ENCODE measurements at places on chromosomes 5 and 9.

DNA sequence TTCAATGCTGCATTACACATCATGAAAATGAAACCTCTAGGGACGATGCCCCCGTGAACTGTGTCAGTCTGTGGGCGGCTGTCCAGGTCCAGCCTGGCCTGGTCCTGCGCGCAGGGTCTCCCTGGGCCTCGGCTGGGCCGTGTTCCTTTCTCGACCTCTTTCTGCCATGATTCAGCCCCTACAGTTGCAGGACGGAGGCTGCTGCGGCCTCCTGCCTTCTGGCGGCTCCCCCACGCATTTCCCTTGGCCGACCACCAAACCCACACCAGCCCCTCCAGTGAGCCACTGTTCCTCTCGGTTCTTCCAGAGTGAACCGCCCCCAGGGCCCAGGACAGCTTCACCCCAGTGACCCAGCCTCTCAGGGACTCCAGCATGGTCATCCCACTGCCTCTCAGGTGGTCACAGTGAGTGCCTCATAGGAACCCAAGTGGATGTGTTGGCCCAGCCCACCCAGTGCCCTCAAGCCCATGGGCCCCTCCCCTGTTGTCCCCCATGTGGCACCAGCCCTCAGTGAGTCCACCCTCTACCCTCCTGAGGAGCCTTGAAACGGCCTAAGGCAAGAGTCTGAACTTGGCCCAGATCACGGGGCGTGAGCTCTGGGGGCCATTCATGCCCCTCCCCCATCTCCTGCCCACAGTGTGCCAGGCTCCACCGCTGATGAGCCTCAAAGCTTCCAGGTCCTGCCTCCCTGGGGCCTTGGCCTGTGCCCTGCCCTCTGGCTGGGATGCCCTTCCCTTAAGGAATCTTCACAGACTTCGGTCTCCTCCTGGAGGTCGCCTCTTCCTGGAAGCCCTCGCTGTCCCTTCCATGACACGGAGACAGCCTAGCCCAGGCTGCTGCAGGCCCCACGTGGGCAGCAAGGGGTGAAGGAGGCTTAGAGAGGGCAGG lies 10.0 kb upstream of the CLIC3 start:
- no peak for DNase-seq

DNA sequence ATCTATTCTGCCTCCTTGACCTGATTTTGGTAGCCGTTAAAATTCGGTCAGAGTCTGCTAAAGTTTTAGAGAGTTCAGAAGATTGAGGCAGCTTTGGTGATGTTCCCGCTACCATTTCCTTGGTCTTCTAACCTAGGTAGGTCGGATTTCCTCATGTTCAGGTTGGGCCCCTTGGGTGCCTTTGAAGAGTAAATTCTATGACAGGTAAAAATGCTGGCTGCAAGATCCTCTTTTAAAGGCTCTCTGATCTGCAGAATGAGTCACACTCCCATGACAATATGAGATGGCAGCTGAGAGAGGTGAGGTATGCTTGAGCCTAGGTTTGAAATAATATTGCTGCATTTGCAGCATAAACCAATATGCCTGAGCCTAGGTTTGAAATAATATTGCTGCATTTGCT lies 198.9 kb downstream of the TSSK1B start:
- no peak for DNase-seq

DNA sequence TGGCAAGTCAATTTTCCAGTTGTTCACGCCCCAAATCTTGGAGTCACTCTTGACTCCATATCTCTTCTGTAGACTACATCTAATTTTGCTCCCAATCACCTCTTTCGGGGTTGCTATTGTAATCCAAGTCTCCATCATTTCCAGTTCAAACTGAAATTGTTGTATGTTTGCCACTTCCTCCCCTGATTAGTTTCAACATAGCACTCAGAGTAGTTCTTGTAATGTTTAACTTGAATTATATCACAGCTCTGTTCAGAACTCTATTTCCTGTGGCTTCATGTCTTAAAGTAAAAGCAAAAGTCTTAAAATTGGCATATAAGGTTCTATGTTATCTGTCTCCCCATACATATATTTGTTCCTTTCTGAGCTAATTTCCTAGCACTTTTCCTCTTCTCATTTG lies 348.5 kb upstream of the RIOK2 start:
- DNase-seq = no peak

- DNase-seq = no peak
Observed at GRCh38 chr9:112043423-112043822, 131.7 kb downstream of the SUSD1 start.

DNA sequence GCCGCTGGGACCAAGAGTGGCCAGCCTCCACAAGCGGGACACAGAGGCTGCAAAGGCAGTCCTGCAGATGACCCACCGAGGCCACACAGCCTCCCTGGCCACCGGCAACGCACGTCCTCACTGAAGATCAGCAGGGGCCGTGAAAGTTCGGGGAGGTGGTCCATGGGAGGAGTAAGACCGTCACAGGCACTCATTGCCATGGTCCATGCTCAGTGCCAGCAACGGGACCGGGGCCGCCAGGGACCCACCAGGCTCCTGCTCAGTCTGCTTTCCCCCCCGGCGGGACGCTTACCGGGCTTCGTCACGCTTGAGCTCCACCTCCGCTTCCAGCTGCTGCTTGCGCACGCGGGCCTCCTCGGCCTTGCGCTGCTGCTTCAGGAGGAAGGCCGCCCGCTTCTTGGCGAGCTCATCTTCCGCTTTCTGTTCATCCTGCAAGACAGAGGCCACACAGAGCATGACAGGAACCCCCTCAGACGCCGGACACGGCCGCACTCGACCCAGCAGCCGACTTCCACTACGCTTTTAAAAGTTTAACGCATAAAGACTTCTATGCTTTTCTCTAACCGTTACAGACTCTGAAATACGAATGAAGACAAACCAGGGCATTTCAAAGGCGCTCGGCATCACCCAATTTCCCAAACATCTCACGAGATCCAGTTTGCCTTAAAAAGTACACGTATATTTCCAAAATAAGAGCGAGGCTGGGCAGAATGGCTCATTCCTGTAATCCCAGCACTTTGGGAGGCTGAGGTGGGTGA lies 88.4 kb downstream of the CAMSAP1 start:
- no peak for DNase-seq

GRCh38 chr5:173301695-173302545 lies 26.3 kb downstream of the STC2 start:
- no peak for DNase-seq

- no peak for DNase-seq
Observed at GRCh38 chr9:87324613-87325194, 173.0 kb upstream of the DAPK1 start.

DNA sequence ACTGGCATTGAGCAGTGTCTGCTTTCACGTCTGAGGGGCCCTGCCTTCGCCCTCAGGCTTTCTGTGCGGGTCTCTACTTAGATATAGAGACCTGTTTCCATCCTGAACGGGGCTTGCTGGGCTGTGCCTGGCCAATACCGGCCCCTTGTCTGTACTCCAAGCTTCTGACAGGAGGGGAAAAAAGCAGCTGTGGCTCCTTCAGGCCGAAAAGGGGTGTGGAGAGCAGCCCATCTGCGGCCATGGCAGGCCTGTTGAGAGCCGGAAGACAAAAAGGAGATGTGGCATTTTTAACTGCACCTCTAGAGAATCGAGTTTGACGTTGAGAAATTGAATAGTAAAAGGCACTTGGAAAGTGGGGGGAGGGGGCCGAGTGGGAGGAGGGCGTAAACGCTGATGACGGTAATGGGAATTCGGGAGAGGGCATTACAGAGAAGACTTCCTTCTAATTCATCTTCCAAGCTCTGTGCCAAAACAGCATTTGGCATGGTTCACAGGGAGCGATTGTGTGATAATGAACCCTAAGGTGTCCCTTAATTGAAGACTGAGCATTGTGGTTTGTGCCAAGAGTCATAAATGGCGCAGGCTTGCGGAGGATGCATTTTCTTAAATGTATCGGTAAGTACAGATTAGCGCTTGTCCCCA lies 25.1 kb upstream of the PRDM12 start:
- DNase-seq = no peak

- no peak for DNase-seq
Observed at GRCh38 chr5:177142098-177142611, 8.6 kb downstream of the NSD1 start.

GRCh38 chr9:93303258-93303771 lies 119.4 kb downstream of the WNK2 start:
- DNase-seq = no peak

GRCh38 chr5:57594436-57594835 lies 111.8 kb upstream of the ACTBL2 start:
- DNase-seq = no peak

DNA sequence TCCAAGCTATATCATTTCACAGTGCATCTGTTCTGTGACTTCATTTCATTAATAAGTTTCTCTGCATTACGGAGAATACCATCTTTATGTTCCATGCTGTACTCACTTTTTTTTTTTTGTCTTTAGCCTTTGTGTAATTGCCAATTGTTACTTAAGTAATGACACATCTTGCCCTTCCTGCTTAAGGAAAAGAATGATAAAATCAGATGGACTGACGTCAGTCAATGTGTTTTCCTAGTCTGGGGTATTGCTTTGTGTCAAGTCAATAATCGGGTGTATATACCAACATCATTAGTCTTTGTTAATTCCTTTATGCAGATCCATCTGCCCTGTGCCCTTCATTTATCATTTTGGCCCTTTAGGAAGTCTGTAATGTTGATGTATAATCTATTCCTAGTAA lies 133.5 kb downstream of the CD180 start:
- no peak for DNase-seq

DNA sequence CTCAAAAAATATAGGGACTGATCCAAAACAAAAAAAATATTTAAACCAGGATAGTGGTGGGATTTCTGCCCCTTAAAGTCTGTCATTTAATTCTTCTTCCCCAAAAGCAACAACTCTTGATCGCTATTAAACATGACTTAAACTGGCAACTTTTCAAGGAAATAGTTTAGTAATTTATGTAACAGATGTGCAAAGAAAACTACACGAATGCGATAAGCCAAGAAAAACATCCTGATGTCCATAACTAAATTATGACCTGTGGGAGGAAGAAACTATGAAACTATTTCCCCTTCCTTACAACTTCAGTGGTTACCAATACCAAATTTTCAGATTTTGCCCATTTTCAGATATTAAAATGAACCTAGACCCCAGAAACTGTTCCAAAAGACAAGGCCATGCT lies 31.5 kb downstream of the CLINT1 start:
- DNase-seq = no peak

- DNase-seq = no peak
Observed at GRCh38 chr5:1762121-1762882, 37.3 kb downstream of the MRPL36 start.

GRCh38 chr9:132818588-132818987 lies 59.5 kb downstream of the AK8 start:
- DNase-seq = no peak

- no peak for DNase-seq
Observed at GRCh38 chr5:96733771-96734500, 71.8 kb downstream of the CAST start.

- DNase-seq = no peak
Observed at GRCh38 chr9:117081641-117082317, 333.1 kb downstream of the ASTN2 start.

DNA sequence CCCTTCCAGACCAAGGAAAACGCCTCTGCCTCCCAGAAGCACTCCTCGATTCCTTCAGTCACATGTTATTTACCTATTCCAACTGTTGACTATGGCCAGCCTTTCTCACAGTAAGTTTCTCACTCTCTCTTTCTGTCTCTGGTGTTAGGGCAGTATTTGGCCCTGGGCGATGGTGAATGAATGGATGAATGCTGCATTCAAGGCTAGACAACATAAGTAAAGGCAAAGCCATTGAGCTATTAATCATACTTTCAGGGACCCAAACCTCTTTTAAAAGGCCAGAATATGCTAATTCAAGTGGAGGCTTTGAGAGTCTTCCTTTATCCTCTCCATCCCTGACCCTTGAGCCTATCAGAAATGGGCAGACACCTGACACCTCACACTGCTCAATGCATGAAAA lies 78.5 kb downstream of the SEC61B start:
- no peak for DNase-seq

DNA sequence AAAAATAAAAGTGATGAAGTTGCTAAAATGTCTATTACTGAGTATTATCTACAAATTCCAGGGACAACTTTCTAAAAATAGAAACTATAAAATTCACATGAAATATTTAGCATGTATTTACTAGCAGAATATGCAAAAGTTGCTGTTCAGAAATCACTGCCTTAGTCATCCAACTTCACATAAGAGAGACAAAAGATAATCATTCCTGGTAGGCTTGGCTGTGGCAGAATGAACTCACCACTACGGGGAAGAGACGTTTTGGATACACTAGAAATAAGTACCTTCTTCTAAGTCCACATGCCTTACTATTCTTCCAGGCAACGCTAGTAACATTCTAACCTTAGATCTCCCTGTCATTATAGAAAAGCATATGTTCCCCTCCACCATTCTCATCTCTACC lies 272.2 kb downstream of the BNC2 start:
- DNase-seq = no peak
